Effector CD4-positive, alpha-beta T cell (primary cell): ENCODE measurements at places on chromosomes 12 and 14.

DNA sequence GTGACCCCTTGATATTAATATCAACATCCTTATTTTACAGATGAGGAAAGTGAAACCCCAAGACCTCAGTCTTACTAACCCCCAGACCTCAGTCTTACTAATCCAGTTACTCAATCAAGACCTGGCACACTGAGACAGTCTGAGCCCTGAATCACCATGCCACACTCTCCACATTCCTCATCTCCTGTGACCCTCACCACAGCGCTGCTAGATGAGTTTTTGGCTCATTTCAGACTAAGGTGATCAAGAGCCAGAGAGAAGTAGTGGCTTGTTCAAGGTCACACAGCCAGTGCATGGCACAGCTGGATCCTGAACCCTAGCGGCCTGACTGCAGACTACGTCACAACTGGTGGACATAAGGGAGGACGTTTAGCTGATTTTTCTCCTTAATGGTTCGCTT is 579.2 kb downstream of the BCL11B start:
- DNase-seq = no peak

GRCh38 chr12:47545938-47546609 is 159.8 kb downstream of the RPAP3 start:
- no peak for DNase-seq

DNA sequence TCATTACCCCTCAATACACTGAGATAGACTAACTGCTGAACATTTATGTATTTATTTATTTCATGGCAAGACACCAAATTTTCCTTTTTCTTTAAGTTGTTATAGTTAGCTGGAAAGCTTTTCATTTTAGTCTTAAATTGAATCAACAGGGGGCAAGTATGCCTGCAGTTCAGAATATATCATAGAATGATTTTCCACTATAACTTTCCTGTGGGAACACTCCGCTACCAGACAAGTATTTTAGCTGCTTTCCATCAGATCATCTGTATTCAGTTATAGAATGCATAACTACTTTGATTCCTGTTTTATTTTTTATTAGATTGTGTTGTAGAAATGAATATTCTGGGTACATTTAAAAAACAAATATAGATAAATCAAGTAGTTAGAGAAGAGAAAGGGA is 102.0 kb downstream of the SLC6A15 start:
- DNase-seq = no peak

DNA sequence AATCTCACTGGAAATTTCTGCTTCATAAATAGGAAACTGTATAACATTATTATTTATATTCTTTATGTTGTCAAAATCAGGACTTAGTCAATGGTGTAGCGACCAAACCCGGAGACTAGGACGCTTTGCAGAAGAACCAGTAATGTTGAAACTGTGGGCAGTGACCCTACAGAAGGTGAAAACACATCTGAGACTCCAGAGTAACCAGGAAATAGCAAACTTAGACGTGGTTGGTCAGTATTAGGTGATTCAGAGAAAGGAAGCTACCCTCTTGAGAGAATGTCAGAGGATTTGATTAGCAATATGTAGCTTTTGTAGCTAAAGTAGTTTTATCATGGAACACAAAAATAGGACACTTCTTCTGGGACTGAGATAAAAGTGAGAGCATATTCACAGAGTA is 381.9 kb downstream of the SLC16A7 start:
- no peak for DNase-seq
